ENCODE measurements at places on chromosomes 3 and 15.
A peak's percentile ranks its signal among the peaks of the same experiment; 100 is the strongest.

DNA sequence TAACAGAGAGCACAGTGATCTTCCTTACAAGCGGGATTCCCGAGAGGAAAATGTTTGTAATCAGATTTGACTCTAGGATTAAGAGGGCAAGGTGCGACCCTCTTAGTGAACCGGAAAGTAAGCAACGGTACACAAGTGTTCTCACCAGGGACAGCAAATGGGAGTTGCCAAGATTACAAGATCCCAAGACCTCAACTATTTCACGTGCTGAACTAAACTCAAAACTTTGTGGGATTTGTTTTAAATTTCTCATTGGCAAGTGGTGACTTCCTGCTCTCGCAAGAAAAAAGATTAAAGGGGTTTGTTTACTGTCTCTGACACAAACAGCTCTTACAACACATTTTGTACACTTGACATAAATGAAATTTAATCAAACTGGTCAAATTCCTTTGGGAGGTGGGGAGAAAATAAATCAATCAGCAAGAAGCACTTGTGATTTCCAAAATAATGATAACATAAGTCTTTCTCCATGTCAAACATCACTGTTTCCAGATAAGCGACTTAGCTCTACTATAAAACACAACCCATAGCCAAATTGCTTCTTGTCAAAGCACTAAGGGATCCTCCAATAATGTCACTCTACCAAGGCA lies 2.2 kb upstream of the PGPEP1L start:
- no peak for DNase-seq

- no peak for DNase-seq
Measured at GRCh38 chr3:194556086-194557056, 69.6 kb upstream of the ATP13A3 start.

- no peak for DNase-seq
Measured at GRCh38 chr3:51681453-51681852, 10.4 kb downstream of the TEX264 start.

- peak; percentile 37 for DNase-seq
Measured at GRCh38 chr15:66251790-66252684, 1.5 kb downstream of the MEGF11 start.

- DNase-seq = no peak
Measured at GRCh38 chr3:162538906-162539305, 1042.3 kb downstream of the OTOL1 start.

DNA sequence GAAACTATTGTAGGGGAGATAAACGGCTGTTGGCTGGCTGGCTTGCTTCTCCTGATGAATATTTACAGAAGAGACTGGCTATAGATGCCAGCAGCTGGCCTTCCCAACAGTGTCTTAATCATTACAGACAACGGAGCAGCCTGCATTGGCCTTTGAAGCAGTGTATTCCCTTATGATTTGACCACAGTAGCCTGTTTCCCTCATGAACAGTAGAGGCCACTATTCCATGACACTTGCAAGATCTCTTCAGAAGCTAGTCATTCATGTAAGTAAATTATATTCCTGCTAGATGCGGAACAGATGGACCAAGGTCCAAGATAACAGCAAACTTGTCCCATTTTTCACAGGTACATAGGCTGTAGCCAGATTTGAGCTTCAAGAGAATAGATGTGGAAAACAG lies 47.3 kb downstream of the TMCO5A start:
- DNase-seq = no peak

DNA sequence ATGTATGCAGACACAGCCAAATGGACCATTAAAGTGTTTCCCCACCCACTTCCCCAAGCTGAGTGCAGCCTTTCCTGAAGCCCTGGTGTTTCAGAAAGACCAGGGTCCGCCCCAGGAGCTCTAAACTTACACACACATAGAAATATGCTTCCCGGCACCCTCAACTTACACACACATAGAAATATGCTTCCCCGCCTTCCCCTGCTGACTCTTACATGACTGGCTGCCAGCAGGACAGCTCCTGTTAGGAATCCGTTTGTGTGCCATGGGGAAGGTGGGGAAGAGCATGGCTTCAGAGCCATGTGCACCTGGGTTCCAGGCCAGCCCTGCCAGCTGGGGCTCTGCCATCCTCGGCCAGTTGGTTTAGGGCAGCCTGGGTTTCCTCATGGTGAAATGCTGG lies 3.6 kb downstream of the CLEC3B start:
- no peak for DNase-seq

- DNase-seq = no peak
Measured at GRCh38 chr3:38325256-38325655, 21.3 kb upstream of the XYLB start.

DNA sequence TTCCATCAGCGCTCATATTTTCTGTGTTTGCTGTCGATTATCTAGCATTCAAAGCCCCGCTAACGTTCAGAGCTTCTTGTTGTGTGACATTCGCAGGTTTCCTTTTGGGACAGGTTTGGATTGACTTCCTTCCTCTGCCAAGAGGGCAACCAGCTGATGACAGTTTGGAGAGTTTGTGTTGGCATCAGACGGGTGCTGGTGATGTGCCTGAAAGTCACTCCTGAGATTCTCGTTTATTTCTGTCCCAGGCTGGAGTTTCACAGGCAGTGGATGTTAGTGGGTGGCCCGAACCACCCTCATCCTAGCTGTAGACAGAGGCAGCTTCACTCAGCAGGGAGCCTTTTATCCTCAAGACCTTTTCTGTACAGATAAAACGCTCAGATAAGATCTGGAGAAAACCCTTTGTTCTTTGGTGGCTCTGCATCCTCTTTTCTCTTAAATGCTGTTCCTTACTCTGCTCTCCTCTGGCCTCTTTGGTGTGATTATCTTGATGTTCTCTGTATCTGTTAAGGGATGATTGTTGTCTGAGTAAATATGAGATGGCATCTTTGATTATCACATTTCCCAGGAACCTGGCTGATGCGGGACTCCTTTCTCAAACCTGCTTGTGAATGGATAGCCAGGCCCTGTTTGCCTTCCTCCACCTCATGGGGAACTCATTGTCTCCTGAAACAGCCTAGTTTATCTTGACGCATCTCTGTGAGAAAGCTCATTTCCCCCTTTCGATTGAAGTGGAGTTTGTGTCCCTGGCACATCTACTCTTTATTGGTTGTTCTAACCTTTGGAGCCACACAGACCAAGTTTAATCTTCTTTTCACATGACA lies 35.9 kb downstream of the CGNL1 start:
- no peak for DNase-seq

- no peak for DNase-seq
Measured at GRCh38 chr3:134407239-134407625, 33.0 kb upstream of the AMOTL2 start.

- no peak for DNase-seq
Measured at GRCh38 chr3:45529697-45530096, 64.9 kb upstream of the LIMD1 start.
